NCI-H510A treated with DMSO at 0.1 percent for 48 hours (cell line): ENCODE measurements at places on chromosomes 5 and 9.

- DNase-seq = no peak
Measured at GRCh38 chr9:129080298-129080600, 662 bp upstream of the DOLPP1 start.

GRCh38 chr5:119031011-119031886 is 39.6 kb upstream of the DMXL1 start:
- no peak for DNase-seq

DNA sequence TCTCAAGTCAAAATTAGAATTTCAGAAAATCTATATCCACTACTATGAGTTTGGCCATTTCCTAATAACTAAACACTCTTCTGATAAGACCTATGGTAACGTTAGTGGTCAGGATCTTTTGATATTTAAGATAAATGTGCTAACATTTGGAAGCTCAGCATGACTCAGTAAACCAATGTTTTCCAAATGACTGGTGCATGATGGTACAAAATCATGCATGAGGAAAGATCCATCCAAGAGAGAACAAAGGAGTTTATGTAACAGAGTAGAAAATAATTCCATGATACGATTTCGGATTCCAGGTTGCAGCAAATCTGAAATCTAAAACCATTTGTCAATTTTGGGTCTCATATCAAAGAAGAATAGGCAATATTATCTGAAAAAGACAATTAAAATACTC is 279.2 kb downstream of the NSG2 start:
- DNase-seq = no peak

DNA sequence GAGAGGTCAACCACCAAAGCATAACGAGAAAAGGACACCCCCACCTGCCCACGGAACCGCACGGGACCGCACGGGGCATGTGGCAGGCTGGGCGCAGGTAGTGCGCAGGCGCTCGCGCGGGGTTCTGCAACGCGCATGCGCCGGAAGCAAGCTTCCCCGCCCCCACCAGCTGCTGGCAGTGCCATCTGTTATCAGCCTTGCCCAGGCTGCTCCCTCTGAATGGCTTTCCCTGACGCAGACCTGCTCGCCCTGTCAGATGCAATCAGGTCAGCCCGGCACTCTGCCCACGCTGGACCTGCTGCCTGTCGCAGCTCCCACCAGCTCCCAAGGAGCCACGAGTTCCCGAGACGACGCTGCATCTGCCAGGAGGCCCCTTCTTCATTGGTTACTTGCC is 22.8 kb downstream of the PTCH1 start:
- DNase-seq = peak; percentile 91

DNA sequence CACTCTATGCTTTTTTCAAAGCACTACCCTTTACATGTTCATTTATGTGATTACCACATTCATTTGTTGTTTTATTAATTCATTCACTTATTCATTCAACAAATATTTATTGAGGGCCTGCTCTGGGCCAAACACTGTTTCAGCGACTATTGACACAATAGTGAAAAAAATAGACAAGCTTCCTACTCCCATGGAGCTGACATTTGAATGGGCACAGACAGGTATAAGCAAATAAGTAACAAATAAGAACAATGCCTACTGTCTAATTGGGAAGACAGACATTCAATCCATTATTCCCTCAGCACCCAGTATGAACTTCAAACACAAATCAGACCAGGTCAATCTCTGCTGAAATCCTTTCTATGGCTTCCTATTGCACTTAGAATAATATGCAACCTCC is 156.9 kb upstream of the NR3C1 start:
- no peak for DNase-seq

DNA sequence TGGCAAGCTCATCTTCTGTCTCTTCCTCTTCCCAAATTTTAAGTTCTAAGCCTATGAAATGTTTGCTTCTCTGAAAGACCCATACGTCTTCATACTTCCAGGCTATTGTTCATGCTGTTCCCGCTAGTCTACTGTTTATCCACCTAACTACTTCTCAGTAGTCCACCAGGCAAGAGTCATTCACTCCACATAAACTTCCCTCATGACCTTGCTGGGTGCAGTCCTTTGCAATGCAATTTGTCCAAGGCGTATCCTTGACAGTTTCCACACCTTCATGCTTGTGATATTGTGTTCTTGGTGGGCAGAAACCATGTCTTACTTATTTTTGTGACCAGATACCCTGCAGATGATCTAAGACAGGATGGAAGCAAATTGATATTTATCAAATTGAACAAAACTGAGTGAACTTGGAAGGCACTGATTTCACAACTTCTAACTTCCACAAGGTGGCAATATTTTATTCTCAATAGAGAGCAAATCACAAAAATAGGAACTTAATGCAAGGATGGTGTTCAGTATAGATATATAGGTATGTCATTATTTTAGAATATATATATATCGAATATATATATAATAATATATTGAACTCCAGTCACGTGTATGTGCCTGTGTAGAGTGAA is 30.3 kb downstream of the TYRP1 start:
- DNase-seq = peak; percentile 55

- no peak for DNase-seq
Measured at GRCh38 chr9:129437626-129438323, 183.1 kb downstream of the C9orf50 start.

DNA sequence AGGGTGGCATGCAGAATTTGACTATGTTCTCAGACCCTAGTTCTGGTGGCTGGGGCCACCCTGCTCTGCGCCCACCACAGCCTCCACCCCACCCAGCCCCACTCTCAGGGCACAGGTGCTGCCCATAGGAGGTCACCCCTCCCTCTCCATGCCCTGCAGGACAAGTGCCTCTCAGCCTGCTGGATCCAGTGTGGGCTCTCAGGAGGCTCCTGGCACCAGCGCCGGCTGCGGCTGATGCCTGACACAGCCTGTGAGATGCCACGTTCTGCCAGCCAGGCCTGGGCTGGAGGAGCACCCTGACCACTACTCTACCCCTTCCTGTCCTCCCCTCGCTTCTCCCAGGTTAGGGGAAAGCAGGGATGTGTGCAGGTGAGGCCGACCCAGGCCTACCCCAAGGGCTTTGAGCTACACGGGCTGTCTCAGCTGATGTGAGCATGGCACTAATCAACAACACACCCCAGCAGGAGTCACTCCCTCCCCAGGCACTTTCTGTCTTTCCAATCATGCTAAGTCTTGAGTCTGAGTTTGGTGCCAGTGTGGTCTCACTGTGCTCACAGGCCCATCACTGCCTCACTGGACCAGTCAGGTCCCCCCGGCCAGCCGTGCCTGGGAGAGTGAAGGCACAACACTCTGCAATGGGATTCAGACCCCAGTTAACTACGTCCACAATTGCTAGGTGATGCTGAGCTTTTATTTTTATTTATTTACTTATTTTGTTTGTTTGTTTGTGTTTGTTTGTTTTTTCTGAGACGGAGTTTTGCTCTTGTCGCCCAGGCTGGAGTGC is 12.1 kb upstream of the BARX1 start:
- DNase-seq = no peak

DNA sequence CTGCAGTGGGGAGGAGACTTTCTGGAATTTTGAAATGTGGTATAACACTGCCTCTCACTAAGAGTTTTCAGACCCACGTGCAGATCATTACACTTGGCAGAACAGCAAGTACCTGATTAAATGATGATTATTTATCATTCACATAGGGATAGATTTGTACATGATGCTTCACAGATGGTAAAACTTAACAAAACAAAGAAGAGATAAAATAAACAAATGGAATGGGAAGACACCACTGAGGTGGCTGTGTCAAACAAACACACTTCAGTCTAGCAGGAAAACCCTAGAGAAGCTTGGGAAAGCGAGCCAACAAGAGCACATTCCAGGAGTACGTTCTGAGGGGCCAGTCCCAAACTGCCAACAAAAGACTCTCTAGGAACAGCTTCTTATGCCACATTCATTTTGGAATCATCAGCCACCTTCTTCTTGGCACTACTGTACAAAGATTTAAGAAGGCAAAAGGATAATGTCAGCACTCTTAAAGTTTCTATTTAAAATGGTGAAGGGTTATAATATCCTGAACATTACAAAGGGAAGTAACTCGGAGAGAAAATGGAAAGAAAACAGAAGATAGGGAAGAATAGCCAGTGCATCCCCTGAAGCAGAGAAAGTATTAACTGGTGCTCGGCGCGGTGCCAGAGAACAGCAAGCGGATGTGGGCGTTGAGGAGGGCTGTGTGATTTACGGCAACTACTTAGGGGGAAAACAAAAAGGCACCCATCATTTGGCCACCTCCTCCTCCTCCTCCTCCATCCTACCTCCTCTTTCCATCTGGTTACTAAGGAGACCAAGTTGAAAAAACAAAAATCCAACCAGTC is 1.6 kb downstream of the MED27 start:
- DNase-seq = peak; percentile 80

- no peak for DNase-seq
Measured at GRCh38 chr5:171469326-171469725, 49.9 kb downstream of the FGF18 start.

DNA sequence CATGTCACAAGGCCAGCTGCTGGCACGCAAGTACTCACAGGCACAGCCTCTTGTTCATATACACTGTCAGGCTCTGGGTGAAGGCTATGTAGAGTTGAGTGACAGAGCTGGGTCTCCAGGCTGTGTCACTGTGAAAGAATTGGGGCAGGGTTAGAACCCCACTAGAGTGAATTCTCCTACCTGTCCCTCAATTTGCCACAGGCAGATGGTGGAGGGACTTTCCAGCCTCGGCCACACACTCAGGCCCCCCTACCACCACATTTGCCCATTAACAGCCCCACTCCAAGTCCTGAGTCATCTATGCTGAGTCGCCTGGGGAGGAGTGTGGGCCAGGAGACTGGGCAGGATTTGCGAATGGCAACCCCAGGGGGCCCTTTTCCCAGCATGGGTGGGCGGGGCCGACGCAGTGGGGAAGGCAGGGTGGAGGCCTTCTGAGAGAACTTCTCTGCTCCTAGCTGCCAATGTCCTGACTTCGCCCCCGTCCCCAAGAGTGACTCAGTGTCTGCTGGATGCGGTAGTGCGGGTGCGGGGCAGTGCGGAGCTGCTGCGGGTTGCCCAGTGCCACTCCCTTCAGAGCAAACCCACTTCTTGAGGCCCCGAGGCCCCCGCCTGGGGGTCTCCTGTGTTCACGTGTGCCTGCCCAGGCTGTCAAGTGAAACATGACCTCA is 50.3 kb upstream of the PSD2 start:
- no peak for DNase-seq

DNA sequence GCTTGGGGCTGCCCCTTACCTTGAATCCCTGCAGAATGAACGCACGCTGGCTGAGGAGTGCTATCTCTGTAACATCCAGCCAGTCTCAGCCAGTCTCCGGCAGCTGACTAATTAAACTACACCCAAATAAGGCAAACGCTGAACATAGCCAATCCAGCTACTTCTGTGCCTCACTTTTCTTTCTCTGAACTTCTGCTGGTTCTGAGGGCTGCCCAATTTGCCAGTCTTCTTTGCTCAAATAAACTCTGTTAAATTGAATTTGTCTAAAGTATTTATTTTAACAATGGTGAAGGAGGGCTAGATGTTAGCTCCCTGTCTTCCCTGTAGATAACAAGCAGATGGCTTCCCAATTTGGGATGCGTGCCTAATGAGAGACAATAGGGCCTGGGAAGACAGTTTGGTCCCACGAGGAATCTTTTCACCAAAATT is 154.0 kb upstream of the NFIL3 start:
- DNase-seq = no peak

- DNase-seq = no peak
Measured at GRCh38 chr9:95000821-95001220, 274.3 kb downstream of the AOPEP start.

GRCh38 chr9:71431931-71432330 is 310.5 kb upstream of the TRPM3 start:
- DNase-seq = no peak

DNA sequence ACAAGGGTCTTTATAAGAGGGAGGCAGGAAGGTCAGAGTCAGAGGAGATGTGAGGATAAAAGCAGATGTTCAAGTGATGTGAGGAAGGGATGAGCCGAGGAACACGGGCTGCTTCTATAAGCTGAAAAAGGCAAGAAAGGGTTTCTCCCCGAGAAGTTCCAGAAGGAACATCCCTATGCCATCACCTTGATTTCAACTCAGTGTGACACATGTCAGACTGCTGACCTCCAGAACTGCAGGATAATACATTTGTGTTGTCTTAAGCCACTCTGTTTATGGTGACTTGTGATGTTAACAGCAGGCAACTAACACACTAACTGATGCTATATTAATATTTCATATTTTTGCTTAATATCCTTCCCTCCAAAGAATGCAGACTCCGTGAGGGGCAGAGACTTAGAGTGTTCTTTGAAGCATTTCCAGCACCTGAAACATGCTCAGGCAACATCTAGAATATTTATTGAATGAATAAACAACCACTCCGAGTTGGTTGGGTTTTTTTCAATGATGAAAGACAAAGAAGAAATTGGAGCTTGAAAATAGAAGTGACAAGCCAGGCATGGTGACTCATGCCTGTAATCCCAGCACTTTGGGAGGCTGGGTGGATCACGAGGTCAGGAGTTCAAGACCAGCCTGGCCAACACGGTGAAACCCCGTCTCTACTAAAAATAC is 77.6 kb upstream of the ADRA1B start:
- no peak for DNase-seq

- DNase-seq = no peak
Measured at GRCh38 chr9:26947736-26948135, 694 bp upstream of the PLAA start.

DNA sequence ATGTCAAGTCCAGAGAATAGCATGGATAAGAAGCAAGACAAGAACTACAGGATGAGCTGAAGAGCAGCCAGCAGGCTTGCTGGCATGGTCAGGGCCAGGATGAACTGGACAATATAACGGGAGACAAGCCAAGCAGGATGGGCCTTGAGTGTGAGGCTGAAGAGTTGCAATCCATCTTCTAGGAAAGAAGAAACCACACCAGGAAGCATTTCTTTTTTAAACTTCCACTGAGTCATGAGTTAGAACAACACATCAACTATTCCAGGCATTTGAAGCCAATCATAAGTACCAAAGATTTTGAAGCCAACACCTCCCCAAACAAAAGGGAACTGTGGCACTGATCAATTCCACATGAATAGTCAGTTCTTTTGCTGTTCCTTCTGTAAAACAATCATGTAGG is 27.3 kb downstream of the SLC31A2 start:
- no peak for DNase-seq

DNA sequence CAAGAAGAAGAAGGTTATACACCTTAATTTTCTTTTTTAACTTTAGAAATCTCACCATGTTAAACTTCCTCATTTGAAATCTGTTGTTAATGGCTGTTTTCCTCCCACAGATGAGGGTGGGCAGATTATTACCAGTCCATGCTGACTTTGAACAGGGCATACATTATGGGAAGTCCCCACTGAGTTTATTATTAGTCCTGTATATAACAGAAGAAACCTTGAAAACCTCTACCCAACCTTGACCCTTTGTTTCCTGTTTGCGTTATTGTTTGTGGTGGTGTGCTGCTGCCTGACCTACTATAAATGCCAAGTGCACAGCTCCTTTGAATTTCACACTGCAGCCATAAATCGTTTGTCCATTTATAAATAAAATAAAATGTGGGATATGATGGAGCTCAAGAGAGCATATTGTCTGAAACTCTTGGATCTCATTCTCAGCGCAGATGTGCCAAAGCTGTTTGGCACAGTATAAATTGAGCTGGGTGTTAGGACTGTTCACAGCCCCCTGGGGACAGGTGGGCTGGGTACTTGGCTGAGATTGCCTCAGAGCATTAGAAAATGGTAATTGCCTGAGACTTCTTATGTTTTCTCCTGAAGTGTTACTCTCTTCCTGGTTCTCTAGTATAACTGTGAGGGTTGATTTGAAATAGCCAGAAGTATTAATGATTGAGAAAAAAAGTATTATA is 139.6 kb downstream of the SPATA31D1 start:
- no peak for DNase-seq
